ENCODE measurements at places on chromosomes 4 and X. TPM values are rescaled to one million over a fixed set of nuclear protein-coding genes. Genes with fewer than 3 reads are reported as not detected.

The ADH1A gene
- total RNA-seq: not detected

The ADAMTS3 gene
- total RNA-seq: not detected

The MAGEA6 gene
- total RNA-seq: 13.1 TPM

The ATP8A1 gene
- total RNA-seq: 0.01 TPM

The XG gene
- 0.08 TPM for total RNA-seq

The XAGE1A gene
- 25.2 TPM for total RNA-seq

The TMEM33 gene
- total RNA-seq: 42.7 TPM

The NOX1 gene
- total RNA-seq: not detected

The ASMTL gene
- total RNA-seq: 19.5 TPM

The CBLL2 gene
- total RNA-seq: not detected

The DGKK gene
- not detected for total RNA-seq

The RASL11B gene
- 0.20 TPM for total RNA-seq

The GAB3 gene
- total RNA-seq: 0.75 TPM

The VCX3A gene
- not detected for total RNA-seq

The ADH6 gene
- 0.13 TPM for total RNA-seq

The VEGFC gene
- total RNA-seq: 7.8 TPM

The TLR1 gene
- 0.22 TPM for total RNA-seq

The RPS6KA6 gene
- 5.2 TPM for total RNA-seq

The PHKA2 gene
- total RNA-seq: 13.9 TPM

The GAK gene
- 46.9 TPM for total RNA-seq

The ADRA2C gene
- 10.9 TPM for total RNA-seq

The ATOH1 gene
- not detected for total RNA-seq

The CXorf49 gene
- total RNA-seq: not detected

The YY2 gene
- total RNA-seq: 2.7 TPM

The SAGE1 gene
- total RNA-seq: 0.03 TPM

The SYTL4 gene
- 2.5 TPM for total RNA-seq

The PHKA1 gene
- total RNA-seq: 29.5 TPM

The DDX53 gene
- not detected for total RNA-seq

The PSAPL1 gene
- total RNA-seq: 0.32 TPM

The SORBS2 gene
- total RNA-seq: 0.63 TPM

The ADH5 gene
- total RNA-seq: 106 TPM

Data from A549 treated with AZD2906 at 1 μM for 4 hours (cell line).